ENCODE measurements at places on chromosomes 13 and 19. TPM values are rescaled to one million over a fixed set of nuclear protein-coding genes. Genes with fewer than 3 reads are reported as not detected.

DNA sequence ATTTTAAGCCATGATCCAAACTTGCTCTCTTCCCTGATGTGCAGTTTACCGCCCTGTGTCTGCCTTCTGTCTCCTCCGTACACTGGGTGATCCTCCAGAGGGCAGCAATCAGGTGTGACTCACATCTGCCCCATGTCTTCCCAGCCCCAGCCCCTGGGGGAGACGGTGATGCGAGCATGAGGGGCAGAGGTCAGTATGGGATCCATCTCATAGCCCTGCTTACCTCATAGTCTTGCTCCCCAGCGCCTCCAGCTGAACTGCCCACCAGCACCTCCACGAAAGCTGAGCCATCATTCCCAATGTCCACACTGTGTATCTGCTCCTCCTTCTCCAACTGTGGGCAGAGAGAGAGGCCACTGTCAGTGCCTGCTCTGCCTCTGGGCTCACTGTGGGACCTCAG, 14.6 kb downstream of the XRCC1 start:
- peak; percentile 52 for DNase-seq
- H3K4me3 ChIP-seq, result no peak overlapping the region
- H3K36me3 ChIP-seq, result peaks cover 9% of the 10 kb centered on the region
- no peak overlapping the region for H3K27ac ChIP-seq
- no peaks in the 10 kb centered on the region for H3K27me3 ChIP-seq

DNA sequence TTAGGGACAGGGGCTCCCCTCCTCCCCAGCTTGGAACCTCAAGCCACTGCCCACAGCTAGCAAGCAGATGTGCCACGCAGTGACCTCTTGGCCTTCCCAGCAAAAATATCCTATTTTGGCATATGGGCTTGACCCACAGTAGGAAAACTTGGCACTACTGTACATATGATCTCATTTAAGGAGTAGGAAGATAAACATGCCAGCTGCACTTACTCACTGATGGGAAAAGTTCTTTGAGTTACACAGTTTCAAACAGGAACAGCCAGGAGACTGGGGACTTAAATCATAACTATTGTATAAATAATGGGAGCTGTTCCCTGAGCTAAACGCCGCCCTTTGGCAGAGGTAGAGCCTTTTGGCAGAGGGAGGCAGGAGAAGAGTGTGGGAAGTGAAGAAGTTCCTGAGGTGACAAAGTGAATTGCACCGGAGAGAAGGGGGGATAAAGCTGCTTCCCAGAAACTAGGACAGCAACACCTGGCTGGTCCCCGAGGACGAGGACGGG, 6.1 kb downstream of the SACS start:
- peak overlapping the region; percentile 67 for H3K27ac ChIP-seq
- peaks cover 17% of the 10 kb centered on the region for H3K4me1 ChIP-seq
- H3K4me3 ChIP-seq, result no peak overlapping the region
- no peaks in the 10 kb centered on the region for H3K27me3 ChIP-seq
- DNase-seq, result peak; percentile 97

GRCh38 chr19:55486971-55487923, 989 bp upstream of the SSC5D start:
- H3K4me1 ChIP-seq, result peaks cover 30% of the 10 kb centered on the region
- DNase-seq, result peak; percentile 97
- H3K36me3 ChIP-seq, result peaks cover 7% of the 10 kb centered on the region
- no peak overlapping the region for H3K4me3 ChIP-seq

DNA sequence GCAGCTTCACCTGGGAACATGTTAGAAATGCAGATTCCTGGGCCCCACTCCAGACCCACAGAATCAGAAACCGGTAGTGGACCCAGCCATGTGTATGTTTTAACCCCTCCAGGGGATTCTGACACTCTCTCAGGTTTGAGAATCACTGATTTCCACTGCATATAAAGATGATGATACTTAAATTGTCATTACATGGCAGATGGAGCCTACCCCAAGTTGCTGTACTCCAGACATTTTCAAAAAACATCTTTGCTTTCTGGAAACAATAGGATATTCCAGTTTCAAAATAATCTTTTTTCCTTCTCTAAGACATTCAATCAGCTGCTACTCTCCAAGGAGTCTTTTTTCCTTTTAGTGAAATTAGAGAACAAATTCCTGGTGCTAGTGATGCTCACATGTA, 48.6 kb upstream of the RGCC start:
- no peaks in the 10 kb centered on the region for H3K36me3 ChIP-seq
- no peak overlapping the region for H3K27ac ChIP-seq
- no peak overlapping the region for H3K4me3 ChIP-seq
- no peak for DNase-seq

DNA sequence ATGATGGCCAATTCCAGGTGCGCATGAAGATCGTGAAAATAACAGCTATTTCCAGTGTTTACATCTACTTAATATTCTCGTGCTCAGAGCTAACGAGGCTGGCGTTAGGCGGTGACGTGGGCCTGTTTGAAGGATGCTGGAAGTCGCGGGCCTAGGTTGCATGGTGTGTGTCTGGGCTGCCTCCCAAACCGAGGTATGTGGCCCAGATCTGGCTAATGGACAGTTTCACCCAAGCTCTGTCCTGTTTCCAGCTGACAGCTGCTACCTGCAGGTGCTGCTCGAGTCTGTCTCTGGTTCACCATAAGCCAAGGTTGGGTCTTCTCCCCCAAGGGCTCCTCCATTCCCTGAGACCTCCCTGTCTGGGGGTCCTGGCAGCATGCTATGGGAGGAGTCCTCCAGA, 40.5 kb upstream of the KCTD15 start:
- H3K4me1 ChIP-seq, result peaks cover 2% of the 10 kb centered on the region
- H3K4me3 ChIP-seq, result no peak overlapping the region
- no peaks in the 10 kb centered on the region for H3K27me3 ChIP-seq
- no peaks in the 10 kb centered on the region for H3K36me3 ChIP-seq
- no peak overlapping the region for H3K27ac ChIP-seq
- DNase-seq, result no peak

GRCh38 chr19:53965091-53965490, 2.4 kb downstream of the CACNG8 start:
- H3K36me3 ChIP-seq, result no peaks in the 10 kb centered on the region
- no peak for DNase-seq
- H3K4me1 ChIP-seq, result no peaks in the 10 kb centered on the region
- no peak overlapping the region for H3K27ac ChIP-seq
- no peak overlapping the region for H3K4me3 ChIP-seq
- H3K27me3 ChIP-seq, result peaks cover 47% of the 10 kb centered on the region

DNA sequence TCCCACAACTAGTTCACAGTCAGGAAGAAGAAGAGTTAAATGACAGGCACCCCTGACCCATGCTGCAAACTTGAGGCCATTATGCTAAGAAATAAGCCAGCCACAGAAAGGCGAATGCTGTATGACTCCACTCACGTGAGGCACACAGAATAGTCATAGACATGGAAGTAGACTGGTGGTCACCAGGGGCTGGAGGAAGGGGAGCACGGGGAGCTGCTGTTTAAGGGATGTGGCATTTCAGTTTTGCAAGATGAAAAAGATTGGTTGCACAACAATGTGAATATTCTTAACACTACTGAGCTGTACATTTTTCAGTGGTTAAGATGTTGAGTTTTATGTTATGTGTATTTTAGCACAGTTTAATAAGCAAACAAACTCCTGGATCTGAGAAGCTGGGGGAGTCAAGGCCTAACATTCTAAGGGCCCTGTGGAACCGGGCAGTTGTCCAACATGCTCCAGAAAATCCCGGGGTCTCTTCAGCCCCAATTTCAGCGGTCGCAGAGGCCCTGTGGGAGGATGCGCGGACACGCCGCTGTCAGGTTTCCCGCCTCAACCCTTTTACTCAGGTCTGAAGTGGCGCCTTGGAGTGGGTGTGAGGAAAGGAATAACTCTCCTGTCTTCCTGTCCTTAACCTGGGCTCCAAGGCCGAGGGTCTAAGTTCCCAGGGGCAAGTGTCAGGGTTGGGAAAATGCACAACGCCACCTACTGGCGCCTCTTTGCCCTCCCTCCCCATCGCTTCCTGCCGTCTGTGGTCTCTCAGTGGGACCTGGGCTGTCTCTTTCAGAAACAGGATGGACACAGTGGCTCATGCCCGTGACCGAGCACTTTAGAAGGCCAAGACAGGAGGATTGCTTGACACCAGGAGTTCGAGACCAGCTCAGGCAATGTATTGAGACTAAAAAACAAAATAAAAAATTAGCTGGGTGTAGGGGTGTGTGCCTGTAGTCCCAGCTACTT, 4.4 kb upstream of the TMEM272 start:
- peak; percentile 30 for DNase-seq
- no peaks in the 10 kb centered on the region for H3K36me3 ChIP-seq
- H3K27me3 ChIP-seq, result peaks cover 3% of the 10 kb centered on the region
- peak overlapping the region; percentile 12 for H3K27ac ChIP-seq
- H3K4me1 ChIP-seq, result peaks cover 2% of the 10 kb centered on the region

Gene ATP1A3
- under 0.01 TPM for total RNA-seq

DNA sequence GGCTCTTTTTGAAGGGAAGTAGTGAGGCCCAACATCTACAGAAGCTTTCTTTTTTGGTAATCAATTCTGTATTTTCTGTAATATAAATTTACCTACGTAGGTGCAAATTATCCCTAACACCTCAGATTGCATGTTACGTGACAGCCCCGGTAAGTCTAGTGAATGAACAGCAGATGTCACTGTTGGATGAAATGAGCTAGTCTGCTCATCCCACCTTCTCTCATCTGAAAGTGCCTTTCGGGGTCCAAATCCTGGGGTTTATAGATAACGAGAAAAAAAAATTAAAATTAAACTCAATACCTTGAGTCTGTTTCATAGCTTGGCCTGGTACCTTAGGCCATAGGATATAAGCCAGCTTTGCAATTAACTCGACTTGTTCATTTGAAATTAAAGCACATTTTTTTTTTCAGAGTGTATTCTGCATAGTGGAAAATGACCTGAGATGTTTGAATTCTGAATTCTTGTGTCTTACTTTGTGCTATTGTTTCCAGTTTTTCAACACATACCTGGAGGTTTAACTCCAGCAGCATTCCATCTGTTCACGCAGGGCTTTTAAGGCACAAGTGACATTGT, 548.2 kb downstream of the GPC5 start:
- H3K4me3 ChIP-seq, result no peak overlapping the region
- no peak overlapping the region for H3K27ac ChIP-seq

DNA sequence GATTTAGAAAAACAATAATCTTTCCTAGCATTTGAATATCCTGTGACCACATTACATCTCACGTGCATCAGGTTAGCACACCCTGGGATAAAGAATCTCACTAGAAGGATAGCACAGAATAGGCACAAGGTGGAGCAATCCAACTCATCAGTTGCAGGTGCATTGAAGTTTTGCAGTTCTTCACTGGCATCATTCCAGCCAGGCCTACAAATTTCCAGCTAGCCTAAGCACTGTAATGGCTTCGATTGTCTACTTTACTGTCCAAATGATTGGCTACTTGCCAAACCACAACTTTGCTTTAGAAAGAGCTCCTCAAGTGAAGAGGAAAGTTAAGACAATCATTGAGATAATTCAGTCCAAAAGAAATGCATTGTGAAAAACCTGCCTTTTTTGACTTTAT, 89.5 kb downstream of the SPRY2 start:
- H3K27me3 ChIP-seq, result no peaks in the 10 kb centered on the region
- H3K27ac ChIP-seq, result no peak overlapping the region
- no peak overlapping the region for H3K4me3 ChIP-seq
